ENCODE measurements at places on chromosomes 3 and 15.

DNA sequence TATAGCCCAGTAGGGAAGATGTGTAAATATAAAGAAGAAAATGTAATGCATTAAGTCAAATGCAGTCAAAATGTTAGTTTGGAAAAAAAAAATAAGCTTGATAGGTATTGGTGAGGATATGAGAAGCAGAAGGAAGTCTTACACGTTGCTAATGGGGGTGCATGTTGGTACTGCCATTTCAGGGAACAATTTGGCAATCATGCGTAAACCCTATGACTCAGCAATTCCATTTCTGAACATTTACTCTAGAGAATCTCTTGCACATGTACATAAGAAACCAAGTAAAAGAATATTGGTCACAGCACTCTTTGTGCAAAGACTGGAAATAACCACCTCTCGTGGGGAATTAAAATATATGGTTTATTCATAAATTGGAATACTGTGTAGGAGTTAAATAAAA lies 35.5 kb upstream of the TIMP4 start:
- DNase-seq: no peak

GRCh38 chr3:104546301-104546700 lies 820.4 kb upstream of the ALCAM start:
- no peak for DNase-seq

DNA sequence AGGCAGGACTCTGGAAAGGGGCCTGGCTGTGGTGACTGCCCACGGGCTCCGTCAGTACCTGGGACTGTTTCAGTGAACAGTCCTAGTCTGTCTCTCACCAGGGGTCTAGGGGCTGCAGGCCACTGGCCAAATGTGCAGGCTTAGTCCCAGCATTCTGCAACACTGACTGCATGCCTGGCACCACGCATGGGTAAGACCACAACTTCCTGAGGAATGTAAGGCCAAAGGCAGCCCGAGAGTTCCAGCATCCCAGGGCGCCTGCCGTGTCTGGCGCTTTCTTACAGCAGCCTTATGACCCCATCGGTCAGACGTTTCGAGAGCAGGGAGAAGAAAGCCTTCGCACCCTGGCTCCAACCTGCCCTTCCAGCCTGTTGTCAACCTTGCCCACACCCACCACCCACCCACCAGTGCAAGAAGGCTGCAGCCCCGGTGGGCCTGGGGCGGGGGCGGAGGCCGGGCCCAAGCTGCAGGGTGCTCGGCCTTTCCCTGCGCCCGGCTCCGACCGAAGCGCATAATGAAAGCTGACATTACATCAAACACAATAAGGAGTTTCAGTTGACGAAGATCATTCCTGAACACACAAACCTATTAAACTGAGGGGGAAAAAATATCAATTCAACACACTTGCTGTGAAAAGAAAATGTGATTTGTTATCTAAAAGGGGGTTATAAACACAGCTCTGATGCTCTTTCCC lies 29.5 kb upstream of the TMEM115 start:
- DNase-seq: no peak

DNA sequence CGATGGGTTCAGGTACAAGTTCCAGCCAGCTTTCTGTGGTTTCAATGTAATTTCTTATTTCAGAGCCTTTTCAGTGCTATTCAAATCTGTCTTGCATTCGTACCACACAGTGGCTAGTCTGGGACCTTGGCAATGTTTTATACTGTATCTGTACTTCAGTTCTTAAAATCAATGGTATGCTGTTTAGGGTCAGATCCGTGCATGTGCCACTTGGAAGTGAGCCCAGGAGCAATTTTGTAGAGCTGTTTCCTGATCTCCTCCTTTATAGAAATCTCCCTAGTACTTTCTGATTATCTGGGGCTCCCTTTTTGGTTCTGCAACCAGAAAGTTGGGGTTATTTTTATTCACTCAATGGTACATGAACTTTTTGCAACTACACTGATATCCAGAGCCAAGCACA lies 59.5 kb upstream of the NDUFB4 start:
- DNase-seq: no peak

GRCh38 chr15:50128266-50128665 lies 9.2 kb upstream of the ATP8B4 start:
- DNase-seq: peak; percentile 53

GRCh38 chr3:12959838-12960378 lies 113.3 kb downstream of the IQSEC1 start:
- DNase-seq: peak; percentile 69

DNA sequence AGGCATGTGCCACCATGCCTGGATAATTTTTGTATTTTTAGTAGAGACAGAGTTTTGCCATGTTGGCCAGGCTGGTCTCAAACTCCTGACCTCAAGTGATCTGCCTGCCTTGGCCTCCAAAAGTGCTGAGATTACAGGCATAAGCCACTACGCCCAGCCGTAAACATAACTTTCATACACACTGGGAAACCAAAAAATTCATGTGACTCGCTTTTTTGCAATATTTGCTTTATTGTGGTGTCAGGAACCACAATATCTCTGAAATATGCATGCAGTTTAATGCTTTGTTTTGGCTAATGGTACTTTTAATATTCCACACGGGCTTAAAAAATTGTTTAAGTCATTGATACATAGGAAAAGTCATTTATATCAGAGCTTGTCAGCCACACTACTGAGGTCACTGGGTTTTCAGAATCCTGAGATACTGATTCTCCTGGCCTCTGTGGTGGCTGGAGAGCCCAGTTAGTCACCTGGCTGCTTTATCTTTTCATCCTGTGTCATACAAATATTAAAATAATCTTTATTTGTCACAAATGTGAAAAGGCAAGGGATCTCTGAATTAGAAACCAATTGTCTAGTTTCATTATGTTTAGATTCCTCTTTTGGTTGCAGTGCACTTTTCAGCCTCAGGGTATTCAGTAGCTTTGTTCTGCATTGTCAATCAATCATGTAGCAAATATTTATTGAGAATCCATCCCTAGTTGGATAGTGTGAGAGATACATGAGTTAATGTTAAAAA lies 10.0 kb downstream of the TMEM62 start:
- no peak for DNase-seq

- no peak for DNase-seq
Measured at GRCh38 chr3:156685752-156686151, 11.4 kb downstream of the TIPARP start.

- DNase-seq: no peak
Measured at GRCh38 chr3:193794002-193794881, 201.2 kb downstream of the OPA1 start.

- DNase-seq: no peak
Measured at GRCh38 chr3:26260139-26260538, 362.4 kb upstream of the LRRC3B start.

- DNase-seq: no peak
Measured at GRCh38 chr3:167813169-167814123, 77.9 kb downstream of the SERPINI1 start.

GRCh38 chr3:123143669-123144411 lies 57.9 kb upstream of the SEC22A start:
- no peak for DNase-seq

DNA sequence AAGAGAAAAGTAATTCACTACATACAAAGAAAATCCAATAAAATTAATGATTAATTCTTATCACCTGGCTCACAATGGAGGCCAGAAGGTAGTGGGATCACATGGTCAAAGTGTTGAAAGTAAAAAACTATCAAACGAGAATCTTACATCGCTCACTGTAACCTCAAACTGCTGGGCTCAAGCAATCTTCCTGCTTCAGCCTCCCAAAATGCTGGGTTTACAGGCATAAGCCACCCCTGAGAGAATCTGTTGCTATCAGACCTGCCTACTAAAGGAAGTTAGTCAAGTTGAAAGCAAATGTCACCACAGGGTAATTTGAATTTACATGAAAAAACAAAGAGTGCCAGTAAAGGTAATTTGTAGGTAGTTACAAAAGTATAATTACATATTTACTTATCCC lies 103.3 kb downstream of the PCCB start:
- no peak for DNase-seq

- DNase-seq: peak; percentile 68
Measured at GRCh38 chr3:29335438-29335837, 54.6 kb downstream of the RBMS3 start.

- no peak for DNase-seq
Measured at GRCh38 chr15:89178307-89178977, 42.9 kb downstream of the RLBP1 start.

DNA sequence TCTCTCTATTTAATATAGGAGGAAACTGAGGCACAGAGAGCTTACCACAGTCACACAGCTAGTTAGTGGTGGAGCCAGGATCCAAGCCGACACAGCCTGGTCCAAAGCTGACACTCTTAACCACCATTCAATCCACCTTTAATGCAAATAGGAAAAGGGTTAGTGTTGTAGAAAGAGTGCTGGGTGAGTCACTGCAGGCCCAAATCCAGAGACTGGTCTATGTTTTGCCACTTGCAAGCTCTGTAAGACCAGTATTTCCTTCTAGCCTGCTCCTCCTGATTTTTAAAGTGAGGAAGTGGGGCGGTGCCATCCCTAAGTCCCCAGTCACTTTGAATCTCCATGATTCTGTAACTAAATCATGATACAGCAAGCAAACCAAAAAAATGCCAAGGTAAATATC lies 111.0 kb downstream of the MECOM start:
- DNase-seq: no peak

DNA sequence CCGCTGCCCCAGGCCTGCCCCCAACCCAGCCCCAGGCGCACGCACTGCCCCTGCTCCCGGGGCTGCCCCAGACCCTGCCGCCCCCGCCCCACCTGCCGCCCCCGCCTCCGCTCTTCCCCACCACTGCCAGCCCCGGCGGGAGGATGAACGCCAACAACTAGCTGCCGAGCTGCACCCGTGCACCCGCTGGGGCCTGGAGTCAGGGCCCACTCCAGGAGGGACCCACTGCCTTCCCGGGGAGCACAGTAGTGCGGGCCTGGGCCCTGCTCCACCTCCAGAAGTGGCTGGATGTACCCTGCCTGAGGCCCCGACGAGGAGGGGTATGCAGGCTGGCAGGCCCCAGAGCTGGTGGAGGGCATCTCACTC lies 10.9 kb downstream of the ZBTB47 start:
- no peak for DNase-seq

DNA sequence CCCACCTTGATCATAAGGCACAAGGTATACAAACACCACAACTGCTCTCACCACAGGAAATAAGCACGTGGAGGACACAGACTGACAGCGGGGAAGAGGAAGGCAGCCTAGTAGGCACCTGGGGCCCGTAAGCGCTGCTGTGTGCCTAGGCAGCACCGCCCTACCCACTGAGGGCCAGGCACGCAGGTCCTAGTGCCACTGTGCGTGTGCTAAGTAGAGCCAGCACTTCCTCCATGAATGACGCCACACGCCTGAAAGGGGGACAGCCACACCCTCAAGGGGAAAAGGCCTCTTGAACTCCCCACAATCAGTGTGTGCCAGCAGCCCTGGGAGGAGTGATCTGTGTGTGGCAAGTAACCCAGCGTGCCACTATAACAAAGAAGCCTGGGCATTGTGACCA lies 73.0 kb downstream of the ATP1B3 start:
- no peak for DNase-seq

DNA sequence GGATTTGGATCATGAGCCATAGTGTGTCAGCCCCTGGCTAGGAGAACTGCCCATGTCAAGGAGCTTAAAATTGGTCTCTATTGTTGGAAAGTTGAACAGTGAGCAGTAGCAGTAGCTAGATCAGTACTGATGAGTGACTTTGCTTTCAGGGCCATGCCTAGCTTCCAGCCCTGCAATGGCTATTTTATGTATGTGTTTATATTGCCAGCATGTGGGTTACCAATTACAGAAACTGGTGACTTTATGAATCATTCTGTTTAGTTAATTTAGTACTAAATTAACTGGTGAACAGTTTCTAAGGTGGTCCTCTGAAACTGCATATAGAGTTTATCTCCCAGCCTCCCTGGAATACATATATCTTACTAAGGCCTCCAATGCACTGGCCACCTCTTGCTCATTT lies 908.1 kb upstream of the ALCAM start:
- DNase-seq: no peak

DNA sequence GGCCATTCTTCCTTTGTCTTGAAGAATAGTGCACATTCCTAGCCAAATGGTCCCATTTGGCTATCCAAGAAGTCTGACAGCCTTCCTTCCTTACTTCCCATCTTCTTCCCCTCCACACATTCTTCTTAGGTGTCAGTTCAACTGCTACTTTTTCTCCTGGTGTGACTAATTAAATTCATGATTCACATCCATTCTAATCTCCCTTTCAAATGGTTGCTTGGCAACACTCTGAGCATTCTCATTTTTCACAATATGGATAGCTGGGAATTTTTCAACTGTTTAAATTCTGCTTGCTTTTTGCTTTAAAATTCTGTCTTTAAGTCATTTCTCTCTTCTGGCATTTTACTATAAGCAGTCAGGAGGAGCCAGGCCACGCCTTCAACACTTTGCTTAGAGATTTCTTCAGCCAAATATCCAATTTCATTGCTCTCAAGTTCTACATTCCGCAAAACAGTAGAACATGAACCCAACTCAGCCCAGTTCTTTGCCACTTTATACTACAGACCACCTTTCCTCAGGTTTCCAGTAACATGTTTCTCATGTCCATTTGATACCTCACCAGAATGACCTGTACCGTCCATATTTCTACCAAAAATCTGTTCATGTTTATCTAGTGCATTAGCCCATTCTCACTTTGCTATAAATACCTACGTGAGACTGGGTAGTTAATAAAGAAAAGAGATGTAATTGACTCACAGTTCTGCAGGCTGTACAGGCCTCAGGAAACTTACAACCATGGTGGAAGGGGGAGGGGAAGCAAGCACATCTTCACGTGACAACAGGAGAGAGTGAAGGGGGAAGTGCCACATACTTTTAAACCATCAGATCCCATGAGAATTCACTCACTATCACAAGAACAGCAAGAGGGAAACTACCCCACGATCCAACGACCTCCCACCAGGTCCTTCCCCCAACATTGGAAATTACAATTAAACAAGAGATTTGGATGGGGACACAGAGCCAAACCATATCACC lies 31.9 kb upstream of the MCF2L2 start:
- DNase-seq: no peak

DNA sequence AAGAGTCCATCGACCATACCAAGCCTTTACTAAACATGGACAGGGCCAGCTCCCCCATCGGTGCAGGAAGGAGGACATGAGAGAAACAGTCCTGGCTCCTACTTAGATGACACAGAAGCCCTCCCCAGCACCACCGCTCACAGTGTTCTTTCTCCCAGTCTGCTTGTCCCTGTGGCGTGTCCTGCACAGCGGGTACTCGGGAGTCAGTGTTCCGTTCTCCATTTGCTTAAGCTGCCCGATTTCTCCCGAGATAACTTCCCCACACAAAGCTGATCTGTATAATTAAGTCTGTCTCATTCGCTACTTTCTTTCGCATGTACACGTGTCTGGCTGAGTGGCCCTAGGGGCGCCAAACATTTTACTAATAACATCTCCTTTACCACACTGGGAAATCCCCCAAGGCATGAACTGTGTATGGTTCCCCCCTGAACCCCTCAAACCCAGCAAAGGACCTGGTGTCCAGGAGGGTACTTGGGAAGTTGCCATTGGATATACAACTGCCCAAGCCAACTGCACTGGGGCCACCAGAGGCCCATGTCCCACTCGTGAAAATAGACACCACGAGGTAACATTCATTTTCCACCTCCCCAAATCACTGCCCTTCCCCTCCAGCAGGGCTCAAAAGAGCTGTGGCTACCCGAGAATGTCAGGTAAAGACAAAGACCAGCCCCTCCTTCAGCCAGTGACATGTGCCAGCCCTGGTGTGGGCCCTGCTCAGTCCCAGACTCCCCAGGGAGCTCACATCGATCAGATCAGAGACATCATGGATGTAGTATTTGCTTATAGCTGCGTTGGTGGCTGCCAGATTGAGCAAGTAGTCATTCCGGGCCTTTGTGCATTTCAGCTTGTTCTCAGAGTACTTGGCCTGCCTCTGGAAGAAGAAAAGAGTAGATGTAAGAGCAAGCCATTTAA lies 96.5 kb upstream of the RAD18 start:
- no peak for DNase-seq
